ENCODE measurements at places on chromosomes 3 and 15.

- DNase-seq = no peak
Measured at GRCh38 chr15:77865106-77865610, 212.4 kb downstream of the TBC1D2B start.

DNA sequence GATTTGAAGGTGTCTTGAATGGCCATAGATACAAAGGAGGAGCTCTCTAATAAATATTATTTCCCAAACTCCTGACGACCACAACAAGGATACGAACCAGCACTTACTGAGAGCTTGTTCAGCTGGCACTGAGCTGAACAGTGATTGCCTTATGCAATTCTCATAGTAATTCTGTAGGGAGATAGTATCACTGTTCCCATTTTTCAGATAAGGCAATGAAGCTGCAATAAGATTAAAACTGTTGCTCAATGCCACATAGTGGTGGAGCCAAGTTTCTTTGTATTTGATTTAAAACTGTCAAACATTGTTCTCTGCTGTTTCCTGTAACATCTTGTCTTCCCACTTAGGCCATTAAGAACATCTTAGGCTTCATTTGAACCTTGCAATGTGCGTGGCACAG is 163.9 kb downstream of the RPLP1 start:
- no peak for DNase-seq

DNA sequence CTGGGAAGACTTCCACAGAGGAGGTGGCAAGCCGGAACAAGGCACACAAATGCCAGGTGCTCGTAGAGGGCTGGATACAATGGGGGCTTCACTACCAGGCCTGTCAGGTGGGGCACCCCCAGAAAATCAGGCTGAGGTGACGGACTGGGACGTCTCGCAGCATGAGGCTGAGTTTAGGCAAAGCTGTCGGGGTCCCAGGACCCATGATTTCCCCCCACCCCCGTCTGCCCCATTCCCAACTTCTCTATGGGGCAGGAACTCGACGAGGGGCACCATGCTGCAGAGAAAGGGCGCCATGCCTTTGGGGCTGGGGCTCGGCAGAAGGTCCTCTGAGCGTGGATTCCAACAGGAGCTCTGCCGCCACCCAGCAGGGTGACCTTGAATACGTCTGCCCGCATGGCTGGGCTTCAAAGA is 65.7 kb upstream of the HES1 start:
- no peak for DNase-seq

DNA sequence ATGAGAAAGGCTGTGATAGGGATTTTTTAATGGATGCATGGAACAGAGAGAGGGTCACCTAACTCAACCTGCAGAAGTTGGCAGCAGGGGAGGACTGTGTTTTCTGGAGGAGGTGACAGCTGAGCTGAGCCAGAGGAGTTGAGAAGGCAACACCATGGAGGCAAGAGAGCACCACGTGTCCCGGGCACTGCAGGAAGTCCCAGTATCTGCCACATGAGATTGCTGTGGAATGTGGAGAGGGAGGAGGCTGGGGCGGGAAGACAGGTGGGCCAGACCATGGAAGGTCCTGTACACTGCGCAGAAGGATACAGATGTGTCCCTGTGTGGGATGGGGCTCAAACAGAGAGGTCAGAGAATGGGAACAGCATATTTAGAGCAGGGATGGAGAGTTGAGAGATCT is 15.3 kb downstream of the MESP1 start:
- DNase-seq = no peak

DNA sequence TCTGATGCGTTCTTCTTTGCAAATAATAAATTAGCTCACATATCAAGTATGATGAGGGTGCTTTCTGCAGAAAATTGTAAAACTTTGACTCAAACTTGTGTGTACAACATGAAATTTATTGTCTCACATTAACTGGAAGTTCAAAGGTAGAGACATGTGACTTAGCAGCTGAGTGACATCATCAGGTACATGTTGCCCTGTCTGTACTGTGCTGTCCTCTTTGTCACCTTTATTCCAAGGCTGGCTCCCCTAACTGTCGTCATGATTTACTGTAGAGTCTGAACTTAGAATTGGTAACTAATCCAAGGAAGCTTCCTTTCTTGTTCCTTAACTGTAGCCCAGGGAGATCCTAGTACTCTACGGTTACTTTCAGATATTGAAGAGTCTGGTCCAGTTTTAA is 12.3 kb upstream of the FSIP1 start:
- no peak for DNase-seq

DNA sequence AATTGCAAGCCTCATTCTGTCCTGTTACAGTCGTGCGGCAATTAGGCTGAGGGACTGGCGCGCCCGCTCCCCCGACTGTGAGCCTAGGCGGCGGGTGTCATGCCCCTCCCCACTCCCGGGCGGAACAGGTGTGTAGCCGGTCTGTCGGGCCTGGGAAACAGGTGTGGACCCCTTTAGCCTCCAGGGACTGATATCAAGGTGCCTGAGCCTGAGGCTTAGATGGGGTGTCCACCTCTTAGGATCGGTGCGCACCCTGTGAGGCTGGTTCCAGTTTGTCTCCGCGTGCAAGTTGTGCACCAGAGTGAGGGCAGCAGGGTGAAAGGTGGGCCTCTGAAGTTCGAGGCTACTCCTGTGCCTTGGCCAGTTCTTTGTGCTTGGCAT is 686 bp downstream of the VPS8 start:
- DNase-seq = peak; percentile 8

GRCh38 chr3:100981164-100981911 is 11.9 kb downstream of the ABI3BP start:
- no peak for DNase-seq

DNA sequence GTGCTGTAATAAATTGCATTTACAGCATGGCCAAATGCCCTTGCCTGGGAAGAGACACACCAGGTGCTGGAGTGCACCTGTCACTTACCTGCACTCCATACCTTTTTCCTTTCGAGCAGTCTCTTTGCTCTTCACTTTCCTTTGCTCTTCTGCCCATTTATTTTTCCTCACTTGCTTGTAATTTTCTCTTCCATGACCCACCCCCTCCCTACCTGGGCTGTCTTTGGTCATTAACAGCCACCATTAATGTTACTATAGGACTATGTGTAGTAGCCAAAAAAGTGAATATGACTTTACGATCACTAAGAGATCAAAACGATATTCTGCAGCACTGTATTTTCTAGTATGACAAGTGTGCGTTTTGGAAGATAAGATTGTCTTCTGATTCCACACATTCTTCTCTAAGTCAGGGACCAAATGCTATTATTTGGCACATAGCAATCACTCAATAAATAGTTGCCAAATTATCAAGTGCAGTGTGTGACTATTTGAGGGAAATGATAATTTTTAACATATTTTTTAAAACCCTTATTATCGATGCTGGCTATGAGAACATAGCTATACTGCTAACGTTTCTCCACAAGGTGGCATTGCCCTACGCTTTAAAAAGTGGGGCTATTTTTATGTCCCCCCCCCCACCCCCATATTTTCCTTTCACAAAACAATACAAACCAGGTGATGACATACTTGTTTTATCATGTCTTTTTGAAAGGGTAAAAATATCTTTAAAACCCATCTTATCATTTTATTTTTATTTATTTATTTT is 114.4 kb downstream of the GHSR start:
- no peak for DNase-seq

DNA sequence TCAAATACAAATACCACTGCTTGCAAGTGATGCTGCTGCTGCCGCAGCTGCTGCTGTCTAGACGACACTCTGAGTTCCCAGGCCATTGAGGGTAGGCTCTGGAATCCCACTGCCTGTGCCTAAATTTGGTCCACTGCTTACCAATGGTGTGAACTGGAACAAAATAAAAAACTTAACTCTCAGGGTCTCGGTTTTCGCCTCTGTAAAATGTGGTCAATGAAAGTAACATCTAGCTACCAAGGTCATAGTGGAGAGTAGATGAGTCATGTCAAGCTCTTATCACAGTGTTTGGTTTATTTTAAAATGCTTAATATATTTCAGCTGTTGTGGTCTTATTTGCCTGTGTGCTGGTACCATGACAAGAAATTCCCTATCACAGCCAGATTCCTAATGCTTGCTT is 299.3 kb downstream of the CLSTN2 start:
- DNase-seq = no peak

DNA sequence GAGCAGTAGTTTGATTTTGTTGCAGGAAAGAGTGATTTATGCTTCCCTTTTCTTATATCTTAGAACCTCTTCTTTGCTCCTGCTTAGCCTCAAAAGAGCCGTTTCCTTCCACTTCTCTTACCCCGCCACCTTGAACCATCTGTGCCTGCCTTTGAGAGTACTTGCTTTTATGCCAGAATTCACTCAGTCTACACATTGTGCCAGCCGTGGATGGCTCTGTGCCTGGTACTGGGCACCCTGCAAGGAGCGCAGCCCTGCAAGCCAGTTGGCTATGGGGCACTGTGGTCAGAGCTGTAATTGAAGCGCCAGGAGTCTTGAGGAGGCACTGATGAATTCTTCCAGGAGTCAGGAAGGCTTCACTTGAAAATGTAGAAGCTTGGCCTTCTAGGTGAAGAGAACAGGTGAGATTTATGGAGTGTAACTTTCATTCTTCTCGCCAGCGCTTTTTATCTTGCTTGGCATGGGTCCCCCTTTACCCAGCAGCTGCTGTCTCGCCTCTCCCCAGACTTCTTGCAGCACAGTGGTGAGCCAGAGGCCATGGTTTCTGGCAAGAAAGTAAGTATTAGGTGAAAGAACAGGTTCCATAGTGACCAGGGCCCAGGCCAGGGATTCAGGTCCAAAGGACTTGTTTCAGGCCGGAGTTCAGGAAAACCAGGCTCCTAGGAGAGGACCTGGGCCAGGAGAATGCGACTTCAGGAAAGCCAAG is 4.9 kb downstream of the TMED3 start:
- DNase-seq = no peak

Data from activated CD4-positive, alpha-beta T cell treated with anti-CD3 and anti-CD28 coated beads, Interleukin-2, amount 50 U/mL, for 16 hours (primary cell).